ENCODE measurements at places on chromosomes 12 and 14.
A peak's percentile ranks its signal among the peaks of the same experiment; 100 is the strongest.

DNA sequence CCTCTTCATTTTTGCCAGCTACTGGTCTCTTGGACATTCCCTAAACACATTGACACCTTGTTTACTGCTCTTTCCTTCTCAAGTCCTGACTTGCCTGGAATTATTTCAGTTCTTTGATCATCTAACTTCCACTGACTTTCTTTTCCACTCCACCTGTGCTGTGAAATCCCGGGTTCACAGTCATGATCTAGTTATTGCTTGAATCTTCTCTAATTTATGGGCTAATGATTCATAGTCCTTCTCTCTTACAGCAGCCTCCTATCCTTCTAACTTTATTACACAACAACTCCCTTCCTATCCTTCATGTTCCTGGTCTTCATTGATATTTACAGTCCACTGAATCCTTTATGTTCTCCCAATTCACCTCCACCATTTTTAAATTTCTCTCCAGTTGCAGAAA lies 260.1 kb downstream of the C12orf75 start:
- DNase-seq: no peak

DNA sequence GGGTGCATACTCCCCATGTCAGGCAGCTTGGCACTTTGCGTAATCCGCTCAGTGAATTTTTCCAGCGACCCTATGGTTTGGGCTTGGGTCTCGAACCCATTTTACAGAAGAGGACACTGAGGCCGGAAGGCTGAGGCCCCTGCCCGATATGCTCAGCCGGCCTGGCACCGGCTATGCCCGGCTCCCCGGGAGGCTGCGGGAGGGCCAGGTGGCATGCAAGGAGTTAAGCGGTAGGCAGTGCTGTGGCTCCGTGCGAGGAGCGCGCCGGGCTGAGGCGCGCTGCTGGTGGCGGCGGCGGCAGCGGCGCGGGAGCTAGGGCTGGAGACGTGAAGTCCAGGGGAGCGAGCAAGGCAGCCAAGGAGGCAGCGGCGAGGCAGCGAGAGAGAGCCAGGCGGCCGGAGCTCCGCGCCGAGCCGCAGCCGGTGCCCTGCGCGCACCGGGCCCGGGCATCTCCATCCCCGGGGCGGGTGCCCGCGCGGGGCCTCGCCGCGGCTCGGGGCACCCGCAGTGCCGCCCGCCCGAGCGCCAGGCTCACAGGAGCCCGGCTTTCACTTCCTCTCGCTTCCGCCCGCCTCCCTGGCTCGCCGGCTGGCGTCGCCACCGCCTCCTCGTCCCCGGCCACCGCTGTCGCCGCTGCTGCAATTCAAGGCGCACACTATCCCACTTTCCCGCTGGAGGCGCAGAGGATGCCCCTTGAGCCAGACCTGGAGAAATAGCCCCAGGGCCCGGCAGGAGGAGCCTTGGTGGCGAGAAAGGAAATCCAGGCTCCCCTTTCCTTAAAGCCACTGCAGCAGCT lies at the start of gene WSCD2:
Gene WSCD2 (plus strand): TSS at position 272 of the 796 bp plus-strand sequence. CDS start 66,545 bp downstream, outside the sequence.
- peak; percentile 33 for DNase-seq

DNA sequence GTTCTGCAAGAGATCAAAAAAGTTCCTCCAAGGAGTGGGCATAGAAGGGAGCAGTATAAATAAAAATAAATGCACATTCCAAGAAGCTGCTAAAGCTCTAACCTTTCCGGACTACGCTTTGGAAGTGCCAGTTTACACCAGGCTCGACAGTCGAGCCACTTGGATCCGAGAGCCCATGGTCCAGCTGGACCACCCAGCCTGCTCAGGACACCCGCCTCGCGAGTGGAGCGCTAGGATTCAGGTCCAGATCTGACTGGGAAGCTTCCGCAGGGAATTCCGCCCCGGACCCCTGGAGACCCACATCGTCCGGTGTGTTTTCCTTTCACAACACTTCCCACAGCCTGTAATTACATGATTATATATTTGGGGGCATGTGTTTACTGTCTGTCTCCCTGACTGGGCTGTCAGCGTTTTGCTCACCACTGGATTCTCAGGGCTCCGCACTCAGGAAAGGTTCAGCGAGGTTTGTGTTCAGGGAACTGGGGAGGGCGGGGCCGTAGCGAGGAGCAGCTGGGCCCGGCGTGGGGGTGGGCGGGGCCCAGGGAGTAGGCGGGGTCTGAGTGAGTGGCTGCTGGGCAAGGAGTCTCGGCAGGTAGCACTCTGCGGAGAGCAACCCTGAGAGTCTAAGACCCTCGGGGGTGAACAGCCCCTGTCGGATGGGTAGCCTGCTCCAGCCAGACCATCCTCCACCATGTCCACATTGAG lies 52.3 kb upstream of the TMEM263 start:
- no peak for DNase-seq

- peak; percentile 47 for DNase-seq
These were observed 276.5 kb upstream of the AMIGO2 start for GRCh38 chr12:47356129-47356700.

GRCh38 chr12:59559696-59560095 lies 36.1 kb upstream of the SLC16A7 start:
- DNase-seq: no peak

- no peak for DNase-seq
These were observed 56.1 kb upstream of the VASH1 start for GRCh38 chr14:76705214-76705613.

All from globus pallidus (tissue), 1 donor.